ENCODE measurements at places on chromosomes 11 and 22.

GRCh38 chr11:93330446-93330984, at the start of gene DEUP1:
DEUP1 (plus strand) TSS chr11:93330742; CDS start chr11:93332260, 1,518 bp downstream.
- no peaks in the 10 kb centered on the region for H3K4me1 ChIP-seq
- peak within 1 kb of the TSS; percentile 30 for H3K4me3 ChIP-seq
- DNase-seq, result no peak
- H3K27ac ChIP-seq, result no peak within 1 kb of the TSS
- no peaks in the 10 kb centered on the region for H3K36me3 ChIP-seq

- peaks cover 18% of the 10 kb centered on the region for H3K27me3 ChIP-seq
- H3K36me3 ChIP-seq, result no peaks in the 10 kb centered on the region
- no peak overlapping the region for H3K4me3 ChIP-seq
- no peaks in the 10 kb centered on the region for H3K4me1 ChIP-seq
- H3K27ac ChIP-seq, result no peak overlapping the region
Measured at GRCh38 chr11:133981156-133981555, 24.4 kb upstream of the IGSF9B start.

- H3K36me3 ChIP-seq, result no peaks in the 10 kb centered on the region
- peak overlapping the region; percentile 28 for H3K4me3 ChIP-seq
- DNase-seq, result peak; percentile 100
- no peaks in the 10 kb centered on the region for H3K27me3 ChIP-seq
Measured at GRCh38 chr11:129143335-129143734, 48.8 kb downstream of the ARHGAP32 start.

DNA sequence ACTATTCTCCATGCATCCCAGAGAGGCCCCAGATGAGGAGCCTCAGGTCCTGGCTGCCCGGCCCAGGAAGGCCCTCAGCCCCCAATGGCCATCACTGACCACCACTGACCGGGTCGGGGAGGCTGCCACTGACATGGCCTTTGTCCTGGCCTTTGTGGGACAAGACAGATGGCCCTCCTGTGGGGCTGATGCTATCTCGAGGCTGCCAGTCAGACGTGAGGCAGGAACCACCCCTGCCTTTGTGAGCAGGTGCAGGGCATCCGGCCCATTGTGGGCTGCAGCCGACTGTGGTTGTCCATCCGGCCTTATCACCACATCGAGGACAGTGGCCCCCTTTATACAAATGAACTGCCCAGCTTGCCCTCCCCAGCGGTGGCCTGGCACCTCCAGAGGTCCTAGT, 5.5 kb downstream of the GP1BB start:
- H3K27me3 ChIP-seq, result no peaks in the 10 kb centered on the region
- H3K36me3 ChIP-seq, result no peaks in the 10 kb centered on the region
- no peak overlapping the region for H3K27ac ChIP-seq
- no peak overlapping the region for H3K4me3 ChIP-seq
- no peaks in the 10 kb centered on the region for H3K4me1 ChIP-seq

DNA sequence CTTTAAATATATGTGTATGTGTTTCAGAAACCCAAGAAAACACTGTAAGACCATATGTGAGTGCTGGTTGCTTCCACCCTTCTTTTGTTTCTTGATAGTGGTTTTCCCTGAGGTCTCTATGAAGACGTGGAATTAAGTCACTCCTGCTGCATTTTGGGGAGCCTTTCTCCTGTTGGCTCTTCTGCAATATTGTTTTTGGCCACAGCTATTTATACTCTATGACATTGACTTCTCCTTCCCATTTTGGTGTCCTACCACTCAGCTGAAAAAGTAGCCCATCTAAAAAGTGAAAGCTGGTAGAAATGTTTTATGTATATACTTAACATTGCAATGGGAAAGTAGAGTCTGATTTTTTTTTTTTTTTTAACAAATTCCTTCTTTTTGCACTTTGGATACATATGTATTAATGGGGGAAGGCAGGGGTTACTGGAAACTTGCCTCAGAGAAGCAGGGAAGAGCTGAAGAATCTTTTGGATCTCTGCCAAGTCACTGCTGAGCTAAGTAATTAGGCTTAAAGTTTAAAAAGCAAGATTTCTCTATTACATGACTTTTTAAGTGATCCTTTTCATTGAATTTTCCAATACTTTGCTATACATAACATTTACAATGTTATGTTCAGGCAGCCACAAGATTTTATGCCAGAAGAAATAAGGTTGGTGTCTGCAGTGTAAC, 1.8 kb downstream of the TTC17 start:
- H3K4me1 ChIP-seq, result peaks cover 19% of the 10 kb centered on the region
- H3K27me3 ChIP-seq, result no peaks in the 10 kb centered on the region

DNA sequence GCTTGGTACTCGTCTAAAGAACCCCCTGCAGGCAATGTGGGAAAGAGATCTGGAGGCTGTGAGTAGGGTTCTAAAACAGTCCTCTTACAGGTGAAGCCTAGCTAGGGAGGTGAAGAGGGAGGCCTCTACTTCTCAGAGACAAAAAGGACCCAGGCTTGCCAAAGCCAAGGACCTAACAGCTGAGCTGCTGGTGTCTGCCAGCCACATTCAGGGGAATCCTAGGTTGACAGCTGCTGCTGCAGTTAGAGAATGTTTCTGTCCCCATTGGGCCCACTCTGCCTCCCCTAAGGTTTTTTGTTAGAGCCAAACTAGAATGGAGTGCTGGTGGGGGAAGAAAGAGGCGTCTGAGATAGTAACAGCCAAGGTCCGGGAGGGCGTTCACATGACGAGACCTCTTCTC, 26.6 kb upstream of the TLCD5 start:
- no peak for DNase-seq
- no peaks in the 10 kb centered on the region for H3K4me1 ChIP-seq
- H3K27ac ChIP-seq, result no peak overlapping the region
- peaks cover 25% of the 10 kb centered on the region for H3K27me3 ChIP-seq
- no peak overlapping the region for H3K4me3 ChIP-seq
- no peaks in the 10 kb centered on the region for H3K36me3 ChIP-seq
